ENCODE measurements at places on chromosomes 7 and 10.

DNA sequence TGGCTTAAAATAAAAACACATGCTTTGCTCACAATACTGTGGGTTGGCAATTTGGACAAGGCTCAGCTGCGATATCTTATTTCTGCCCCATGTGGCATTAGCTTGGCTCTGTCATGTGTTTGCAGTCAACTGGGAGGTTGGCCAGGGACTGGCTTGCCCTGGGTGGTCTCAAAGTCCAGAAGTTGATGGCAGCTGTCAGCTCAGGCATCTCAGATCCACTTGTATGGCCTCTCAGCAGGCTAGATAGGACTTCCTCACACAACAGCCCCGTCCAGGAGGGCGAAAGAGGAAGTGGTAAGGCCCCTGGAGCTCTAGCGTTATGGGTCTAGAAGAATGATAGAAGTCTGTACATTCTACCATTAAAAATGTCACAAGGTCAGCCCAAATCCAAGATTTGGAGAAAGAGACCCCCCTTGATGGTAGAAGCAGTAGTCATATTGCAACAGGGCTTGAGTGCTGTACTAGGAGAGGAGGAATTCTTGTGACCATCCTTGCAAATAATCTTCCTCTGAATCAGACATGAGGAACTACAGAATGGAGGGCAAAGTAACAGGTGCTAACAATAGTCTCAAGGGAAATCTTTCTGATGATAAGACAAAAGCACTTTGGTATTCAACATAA, 166.2 kb downstream of the FAM107B start:
- DNase-seq = no peak

DNA sequence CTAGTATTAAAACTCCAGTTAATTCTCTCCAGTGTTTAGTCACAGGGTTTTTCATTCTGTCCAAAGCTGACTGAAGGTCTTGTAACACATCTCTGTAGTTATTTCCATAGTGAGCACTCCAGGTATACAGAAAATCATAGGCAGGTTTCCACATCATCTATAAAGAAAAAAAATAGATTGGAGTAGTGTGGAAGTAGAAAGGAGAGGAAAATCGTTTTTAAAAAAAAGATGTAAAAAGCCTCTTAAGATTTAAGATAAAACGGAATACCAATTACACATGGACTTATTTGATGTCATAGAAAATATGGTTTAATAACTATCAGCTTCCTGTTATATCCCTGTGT, 76.2 kb downstream of the MACC1 start:
- DNase-seq = no peak

- no peak for DNase-seq
Observed at GRCh38 chr10:94676496-94676895, 7.0 kb upstream of the CYP2C18 start.

GRCh38 chr10:60334991-60335390, 54.7 kb downstream of the ANK3 start:
- DNase-seq = no peak

DNA sequence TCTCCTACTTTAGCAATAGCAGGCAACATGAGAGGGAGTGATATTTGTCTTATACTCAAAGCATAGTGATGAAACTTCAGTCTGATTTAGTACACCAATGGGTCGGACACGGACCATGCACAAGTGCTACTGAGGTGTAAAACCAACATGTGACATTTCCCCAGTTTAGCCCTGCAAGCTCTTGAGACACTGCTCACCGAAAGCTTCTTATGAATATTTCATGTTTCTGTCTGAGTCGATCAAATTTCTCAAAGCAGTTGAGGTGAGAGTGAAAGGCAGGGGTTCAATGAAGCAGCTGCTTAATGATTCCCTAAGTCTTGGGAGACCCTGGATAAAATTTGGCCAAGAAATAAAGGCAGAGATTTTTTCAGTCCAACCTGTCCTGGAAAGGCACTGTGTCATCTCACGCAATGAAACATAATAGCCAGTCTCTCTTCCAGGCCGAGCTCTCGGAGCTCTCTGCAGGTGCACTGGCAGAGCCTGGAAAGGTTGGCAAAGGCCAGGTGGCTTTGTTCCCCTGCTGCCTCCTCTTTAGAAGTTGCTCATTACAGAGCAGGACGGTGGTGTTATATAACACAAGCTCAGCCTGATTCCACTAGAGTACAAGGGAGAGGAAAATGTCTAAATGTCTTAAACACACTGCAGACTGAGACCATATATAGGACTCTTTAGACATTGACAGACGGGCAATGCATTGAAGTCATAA, 33.9 kb upstream of the XPNPEP1 start:
- no peak for DNase-seq

GRCh38 chr7:132244903-132245480, 331.3 kb downstream of the PLXNA4 start:
- DNase-seq = no peak

DNA sequence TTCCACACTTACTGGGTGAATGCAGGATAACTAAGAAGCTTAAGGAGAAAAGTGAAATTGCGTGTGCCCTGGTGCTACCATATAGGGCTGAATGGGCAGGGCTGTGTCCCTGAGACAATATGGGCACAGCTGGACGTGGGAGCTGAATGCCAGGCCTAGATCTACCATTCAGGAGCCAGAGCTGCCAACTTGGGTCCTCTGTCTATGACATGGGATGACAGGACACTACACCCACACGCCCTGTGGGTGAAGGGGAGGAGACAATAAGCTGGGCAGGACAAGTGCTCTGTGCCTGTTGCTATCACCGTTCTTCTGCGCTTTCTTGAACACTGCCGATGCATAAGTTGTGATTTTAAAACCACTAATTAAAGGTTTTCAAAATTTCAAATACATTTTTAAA, 293.9 kb downstream of the TNS3 start:
- DNase-seq = no peak

DNA sequence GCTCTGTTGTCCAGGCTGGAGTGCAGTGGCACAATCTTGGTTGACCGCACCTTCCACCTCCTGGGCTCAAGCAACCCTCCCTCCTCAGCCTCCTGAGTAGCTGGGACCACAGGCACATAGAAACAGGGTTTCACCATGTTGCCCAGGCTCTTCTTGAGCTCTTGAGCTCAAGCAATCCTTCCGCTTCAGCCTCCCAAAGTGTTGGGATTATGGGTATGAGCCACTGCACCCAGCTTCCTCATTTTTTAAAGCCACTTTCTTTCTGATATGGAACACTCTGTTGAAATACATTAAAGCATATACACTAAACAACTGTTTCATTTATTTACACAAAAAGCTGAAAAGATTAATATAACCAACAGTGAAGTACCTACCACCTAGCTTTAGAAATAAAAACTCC, 117.2 kb downstream of the CLEC2L start:
- no peak for DNase-seq

DNA sequence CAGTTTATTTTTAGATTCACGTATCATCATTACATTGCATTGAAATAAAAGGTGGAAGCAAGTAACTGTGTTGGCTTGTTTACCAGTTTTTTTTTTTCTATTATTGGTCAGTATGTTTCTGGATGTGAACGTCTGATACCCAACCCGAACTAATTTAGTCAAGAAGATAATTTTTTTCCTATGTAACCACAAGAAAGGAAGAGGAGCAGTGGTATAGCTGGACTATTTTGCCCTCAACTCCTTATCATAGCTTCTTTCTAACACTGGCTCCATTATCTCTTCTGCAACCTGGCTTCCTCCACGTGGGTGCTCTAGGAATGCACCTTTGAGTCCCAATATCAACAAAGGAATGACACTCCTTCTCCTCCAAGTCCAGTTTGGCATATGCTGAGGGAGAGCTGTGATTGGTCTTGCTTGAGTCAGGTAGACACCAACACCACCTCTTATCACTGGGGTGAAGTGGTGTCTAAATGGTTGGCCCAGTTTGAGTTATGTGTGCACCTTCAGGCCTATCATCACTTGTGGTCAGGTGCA, 29.4 kb downstream of the OR9A2 start:
- no peak for DNase-seq

GRCh38 chr7:114901771-114902170, 20.1 kb upstream of the MDFIC start:
- no peak for DNase-seq

DNA sequence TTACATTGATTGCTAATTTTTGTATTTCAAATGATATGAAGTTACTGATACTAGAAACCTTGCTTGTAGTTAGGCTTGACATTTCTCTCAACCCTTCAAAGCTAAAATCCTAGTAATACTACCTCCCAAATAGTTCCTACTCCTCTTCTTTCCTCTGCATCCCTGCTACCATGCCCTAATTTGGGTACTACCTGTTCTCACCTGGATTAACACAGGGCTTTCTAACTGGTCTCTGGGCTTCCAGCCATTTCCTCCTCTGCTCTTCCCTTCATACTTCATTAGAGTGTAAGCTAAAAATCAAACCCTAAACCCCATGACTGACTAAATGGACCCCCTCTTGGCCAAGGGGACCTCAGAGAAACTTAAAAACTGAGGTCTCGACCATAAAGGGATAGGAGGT, 112.4 kb downstream of the CHCHD3 start:
- DNase-seq = no peak

DNA sequence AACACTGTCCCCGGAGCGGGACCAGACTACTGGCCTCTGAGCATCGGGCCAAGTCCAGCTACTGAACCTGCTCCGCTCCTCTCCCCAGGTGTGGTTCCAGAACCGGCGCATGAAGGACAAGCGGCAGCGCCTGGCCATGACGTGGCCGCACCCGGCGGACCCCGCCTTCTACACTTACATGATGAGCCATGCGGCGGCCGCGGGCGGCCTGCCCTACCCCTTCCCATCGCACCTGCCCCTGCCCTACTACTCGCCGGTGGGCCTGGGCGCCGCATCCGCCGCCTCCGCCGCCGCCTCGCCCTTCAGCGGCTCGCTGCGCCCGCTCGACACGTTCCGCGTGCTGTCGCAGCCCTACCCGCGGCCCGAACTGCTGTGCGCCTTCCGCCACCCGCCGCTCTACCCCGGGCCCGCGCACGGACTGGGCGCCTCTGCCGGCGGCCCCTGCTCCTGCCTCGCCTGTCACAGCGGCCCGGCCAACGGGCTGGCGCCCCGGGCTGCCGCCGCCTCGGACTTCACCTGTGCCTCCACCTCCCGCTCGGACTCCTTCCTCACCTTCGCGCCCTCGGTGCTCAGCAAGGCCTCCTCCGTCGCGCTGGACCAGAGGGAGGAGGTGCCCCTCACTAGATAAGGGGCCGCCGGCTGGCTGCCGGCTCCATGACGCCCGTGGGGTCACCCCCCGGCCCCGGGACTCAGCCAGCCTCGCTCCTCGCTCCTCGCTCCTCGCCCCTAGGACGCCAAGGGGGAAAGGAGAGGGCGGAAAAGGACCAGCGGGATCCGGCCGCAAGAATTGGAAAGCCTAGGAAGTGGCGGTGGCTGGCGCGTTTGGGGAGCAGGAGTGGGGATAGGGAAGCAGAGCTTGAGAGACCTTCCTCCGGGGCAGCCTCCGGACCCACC, 3.4 kb downstream of the EVX1 start:
- no peak for DNase-seq

GRCh38 chr7:143954544-143954943, at the start of gene OR2F1:
TSS of gene OR2F1 (plus strand) at chr7:143954844. CDS start at chr7:143959971, 5,127 bp downstream.
- DNase-seq = no peak

DNA sequence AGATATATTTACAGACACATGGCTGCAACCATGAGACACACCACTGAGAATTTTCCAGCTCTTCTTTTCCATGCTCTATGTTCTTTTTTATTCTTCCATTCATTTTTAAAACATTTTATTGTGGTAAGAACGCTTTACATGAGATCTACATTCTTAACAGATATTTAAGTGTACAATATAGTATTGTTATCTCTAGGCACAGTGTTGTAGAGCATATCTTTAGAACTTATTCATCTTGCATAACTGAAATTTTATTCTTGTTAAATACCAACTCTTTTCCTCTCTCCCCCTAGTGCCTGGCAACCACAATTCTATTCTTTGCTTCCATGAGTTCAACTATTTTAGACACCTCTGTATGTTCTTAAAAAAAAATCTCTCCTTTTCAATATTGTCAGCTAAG, 67.1 kb upstream of the HABP2 start:
- no peak for DNase-seq

DNA sequence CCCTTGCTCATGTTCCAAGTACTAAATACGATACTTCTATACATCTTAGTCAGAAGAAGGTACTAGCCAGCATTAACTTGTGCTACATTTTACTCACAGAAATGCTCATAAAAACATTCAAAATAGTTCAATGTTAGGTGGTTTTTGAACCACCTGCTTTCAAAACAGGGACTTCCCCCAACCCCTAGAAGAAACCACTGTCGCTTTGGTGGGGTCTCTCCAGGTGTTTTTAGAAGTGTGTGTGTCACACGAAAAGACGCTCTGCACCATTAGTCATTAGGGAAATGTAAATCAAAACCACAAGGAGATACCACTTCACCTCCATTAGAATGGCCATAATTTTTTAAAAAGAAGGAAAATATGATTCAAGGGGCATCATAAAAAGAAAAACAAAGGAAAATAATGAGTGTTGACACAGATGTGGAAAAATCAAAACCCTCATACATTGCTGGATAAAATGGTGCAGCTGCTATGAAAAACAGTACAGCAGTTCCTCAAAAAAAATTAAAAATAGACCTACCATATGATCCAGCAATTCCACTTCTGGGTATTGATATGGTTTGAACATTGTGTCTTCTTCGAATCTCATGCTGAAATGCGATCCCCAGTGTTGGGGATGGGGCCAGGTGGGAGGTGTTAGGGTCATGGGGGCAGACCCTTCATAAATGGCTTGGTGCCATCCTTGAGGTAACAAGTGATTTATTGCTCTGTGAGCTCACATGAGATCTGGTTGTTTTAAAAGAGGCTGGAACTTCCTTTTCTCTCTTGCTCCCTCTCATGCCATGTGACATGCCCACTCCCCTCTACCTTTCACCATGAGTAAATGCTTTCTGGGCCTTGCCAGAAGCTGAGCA, 74.2 kb downstream of the MALSU1 start:
- DNase-seq = no peak

- no peak for DNase-seq
Observed at GRCh38 chr7:35446091-35446490, 192.2 kb upstream of the TBX20 start.

- no peak for DNase-seq
Observed at GRCh38 chr7:107453388-107453787, 16.5 kb upstream of the GPR22 start.
